ENCODE measurements at places on chromosomes 12 and 14.

- no peak for DNase-seq
Measured at GRCh38 chr12:89736995-89737394, 28.4 kb upstream of the ATP2B1 start.

DNA sequence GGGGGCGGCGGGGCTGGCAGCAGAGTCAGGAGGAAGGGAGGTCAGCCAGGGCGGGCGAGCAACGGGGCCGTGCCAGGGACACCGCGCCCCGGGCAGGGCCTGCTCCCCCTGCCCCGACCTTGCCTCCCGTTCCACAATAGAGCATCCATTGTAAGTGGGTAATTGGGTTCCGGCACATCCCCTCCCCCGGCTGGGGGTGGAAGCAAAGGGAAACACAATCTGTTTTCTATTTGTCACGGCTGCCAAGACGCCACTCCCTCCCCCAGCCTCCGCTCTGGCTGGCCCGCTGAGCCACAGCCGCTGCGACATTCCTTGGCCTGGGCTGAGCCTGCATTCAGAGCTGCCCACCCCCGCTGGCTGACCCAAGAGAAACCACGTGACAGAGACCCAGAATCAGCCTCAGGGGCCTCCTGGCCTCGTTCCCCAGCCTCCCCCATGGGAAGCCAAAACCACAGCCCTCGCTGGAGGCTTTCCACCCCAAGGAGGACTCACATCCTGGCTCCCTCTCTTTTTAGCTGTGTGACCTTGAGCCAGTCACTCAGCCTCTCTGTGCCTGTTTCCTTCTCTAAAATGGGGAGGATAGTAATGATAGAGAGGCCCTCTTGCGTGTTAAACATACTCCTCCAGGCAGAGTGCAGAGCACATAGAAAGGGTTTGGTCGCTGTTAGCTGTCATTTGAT is 117.6 kb downstream of the SCARB1 start:
- peak; percentile 84 for DNase-seq

DNA sequence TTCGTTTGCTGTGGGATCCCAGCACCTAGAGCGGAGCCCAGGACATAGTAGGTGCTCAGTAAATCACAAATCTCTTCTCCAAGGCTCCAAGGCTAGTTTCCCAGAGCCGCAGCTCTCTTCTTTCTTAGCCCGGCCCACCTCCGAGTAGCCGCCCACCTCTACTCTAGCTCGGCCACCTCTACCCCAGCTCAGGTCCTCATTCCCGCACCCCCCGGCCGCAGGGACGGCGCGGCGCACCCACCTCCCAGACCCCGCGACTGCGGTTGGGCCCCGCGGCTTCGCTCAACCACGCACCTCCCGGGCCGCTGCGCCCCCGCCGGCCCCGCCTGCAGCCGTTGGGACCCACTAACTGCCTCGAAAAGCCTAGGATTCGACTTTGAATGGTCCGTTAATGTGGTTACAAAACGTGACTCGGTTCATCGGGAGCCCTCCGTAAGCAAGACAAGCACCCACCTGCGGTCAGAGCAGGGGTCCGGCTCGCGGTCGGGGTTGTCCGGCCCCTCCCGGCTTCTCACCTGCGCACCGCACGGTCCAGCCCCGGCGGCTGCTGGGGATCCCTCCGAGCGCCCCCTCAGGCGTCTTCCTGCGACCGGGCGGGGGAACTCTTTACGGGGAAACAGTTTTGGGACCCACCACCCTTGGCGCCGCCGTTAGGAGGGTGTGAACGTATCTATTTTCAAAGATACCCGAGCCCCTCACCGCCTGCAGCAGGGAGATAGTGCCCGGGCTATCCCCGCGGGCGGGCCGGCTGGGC is at the start of gene SLC2A14:
SLC2A14 (minus strand) TSS at position 350 of the 754 bp plus-strand sequence. CDS start 3,035 bp downstream, outside the sequence.
- DNase-seq = no peak

- DNase-seq = no peak
Measured at GRCh38 chr12:54358191-54358944, 5.9 kb downstream of the GPR84 start.

DNA sequence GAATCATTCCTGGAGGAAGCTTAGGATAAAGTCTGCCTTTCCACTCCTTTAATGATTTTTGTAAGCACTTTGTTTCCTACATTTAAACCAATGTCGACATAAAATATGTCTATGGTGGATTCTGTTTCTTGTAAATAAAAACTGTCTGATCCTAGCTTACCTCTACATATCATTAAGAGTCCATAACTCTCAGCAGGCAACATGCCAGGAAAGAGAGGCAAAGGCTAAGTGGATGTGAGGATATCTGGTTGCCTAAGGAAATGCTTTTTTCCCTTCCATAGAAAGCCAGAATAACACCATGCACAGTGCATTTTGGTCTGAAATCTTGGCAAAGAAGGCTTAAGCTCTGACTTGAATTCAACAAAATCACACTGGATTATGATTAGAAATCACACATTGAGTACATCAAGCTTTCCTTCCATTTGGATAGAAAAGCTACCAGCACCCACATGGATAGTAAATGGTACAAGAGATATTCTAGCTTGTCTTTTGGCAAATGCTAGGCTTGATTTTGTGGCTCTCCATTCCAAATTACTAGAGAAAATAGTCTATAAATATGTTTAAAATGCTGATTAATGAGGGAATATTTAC is 57.0 kb upstream of the CNTN1 start:
- DNase-seq = no peak

DNA sequence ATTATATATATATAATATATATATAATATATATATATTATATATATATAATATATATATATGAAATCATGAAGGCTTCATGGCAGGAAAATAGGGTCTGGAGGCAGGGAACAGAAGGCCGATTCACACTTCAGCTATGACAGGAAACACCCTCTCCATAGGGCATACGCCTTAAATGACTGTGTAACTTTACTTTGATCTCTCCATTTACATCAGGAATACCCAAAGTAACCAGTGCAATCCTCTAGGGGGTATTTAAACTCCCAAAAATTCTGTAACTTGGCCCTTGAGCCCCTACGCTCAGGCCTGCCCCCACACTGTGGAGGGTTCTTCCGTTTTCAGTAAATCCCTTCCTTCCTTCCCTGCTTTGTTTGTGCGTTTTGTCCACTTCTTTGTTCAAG is 40.4 kb upstream of the PPP2R5C start:
- no peak for DNase-seq

GRCh38 chr14:93520053-93520607 is 89.4 kb downstream of the UNC79 start:
- DNase-seq = no peak

- DNase-seq = peak; percentile 23
Measured at GRCh38 chr14:30808576-30808975, 65.8 kb upstream of the COCH start.

- no peak for DNase-seq
Measured at GRCh38 chr14:63045234-63045611, at the start of gene KCNH5. Gene KCNH5, minus strand, starts transcription at chr14:63045458. Its CDS starts 272 bp downstream, at chr14:63045186.

GRCh38 chr12:76274420-76275083 is 73.7 kb downstream of the BBS10 start:
- peak; percentile 90 for DNase-seq

DNA sequence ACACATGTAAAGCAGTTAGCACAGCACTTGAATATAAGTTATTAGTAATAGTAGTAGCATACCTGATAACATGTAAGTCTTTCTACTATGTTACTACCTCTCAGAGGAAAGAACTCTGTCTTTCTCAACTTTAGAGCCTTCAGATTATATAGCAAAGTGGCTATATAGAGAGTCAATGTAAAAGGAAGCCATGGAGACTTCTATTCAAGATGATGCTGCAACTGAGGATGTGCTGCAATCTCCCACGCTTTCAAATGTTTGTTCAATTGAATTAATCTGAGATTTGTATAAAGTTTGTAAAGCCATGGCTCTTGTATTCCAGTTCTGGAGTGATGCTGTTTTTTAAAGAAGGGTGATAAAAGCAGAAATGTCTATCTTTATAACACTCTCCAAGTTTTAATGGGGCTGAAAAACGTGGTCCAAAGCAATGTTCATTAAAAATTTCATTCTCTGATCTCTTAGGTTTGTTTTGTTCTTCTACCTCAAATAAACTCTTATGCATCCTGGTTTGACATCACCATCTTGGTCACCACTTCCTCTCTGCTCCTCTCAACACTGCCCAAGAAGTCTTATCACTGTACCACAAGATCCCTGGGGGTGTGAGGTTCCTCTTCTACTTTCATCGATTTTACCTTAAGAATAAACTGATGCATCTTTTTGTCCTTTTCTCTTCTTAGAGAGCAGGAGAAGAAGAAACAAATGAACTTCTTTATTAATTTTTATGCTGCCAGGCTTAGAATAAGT is 40.6 kb downstream of the C12orf42 start:
- no peak for DNase-seq

Measured in RCC 7860 (cell line).